ENCODE measurements at places on chromosomes 11 and 22. TPM values are rescaled to one million over a fixed set of nuclear protein-coding genes. Genes with fewer than 3 reads are reported as not detected.

The SDHD gene
- total RNA-seq: 111 TPM

DNA sequence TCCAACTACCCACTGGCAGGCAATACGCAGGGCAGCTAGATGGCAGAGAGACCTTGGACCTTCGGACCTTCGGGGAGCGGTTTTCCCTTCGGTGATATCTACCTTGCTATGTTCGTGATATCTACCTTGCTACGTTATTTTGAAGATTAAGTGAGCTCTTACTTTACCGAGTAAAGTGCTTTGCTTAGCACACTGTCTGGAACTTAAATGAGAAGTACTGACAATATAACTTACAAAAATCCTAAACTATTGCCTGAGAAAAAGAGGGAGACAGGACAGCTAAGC is 1.0 kb upstream of the PRDM10 start:
- H3K27ac ChIP-seq: peak overlapping the region; percentile 99
- H3K36me3 ChIP-seq: no peaks in the 10 kb centered on the region
- H3K4me1 ChIP-seq: no peaks in the 10 kb centered on the region
- peak overlapping the region; percentile 81 for H3K4me3 ChIP-seq

The MRGPRF gene
- 9.3 TPM for total RNA-seq

The NPAS4 gene
- total RNA-seq: 0.19 TPM

DNA sequence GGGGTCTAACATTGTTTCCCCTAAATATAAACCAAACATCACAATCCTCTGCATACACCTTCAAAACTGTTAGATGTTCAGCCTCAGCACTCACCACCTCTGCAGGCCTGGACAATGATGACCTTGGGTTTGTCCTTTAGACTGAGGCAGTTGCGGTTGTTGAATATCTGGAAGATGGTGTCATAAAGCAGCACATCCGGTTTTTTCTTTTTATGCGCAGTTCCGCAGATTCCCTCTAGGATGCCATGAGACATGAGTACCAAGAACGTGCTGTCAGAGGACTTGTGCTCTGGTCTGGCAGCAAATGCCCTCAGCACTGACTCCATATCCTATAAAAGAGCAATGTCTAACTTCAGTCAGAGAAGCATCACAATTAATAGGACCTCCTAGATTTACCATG is 22.8 kb downstream of the CASP5 start:
- H3K27ac ChIP-seq: no peak overlapping the region
- DNase-seq: no peak
- no peak overlapping the region for H3K4me3 ChIP-seq
- H3K4me1 ChIP-seq: no peaks in the 10 kb centered on the region

DNA sequence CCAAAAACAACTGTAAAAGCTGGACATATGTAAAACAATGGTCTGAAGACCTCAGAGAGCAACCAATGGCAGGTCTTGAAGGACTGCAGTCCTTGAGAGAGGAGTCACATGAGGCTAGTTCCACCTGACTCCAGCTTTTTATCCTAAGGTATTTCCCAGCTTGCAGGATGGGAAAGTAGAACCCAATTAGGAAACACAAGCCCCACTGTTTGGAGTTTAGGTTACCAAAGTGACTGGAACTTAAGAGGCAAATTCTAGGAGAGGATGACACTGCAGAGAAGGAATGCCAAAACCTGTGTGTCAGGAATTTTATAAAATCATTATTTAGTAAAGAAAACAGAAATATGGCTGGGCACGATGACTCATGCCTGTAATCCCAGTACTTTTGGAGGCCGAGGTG is 18.4 kb downstream of the OR2AT4 start:
- no peak for DNase-seq
- no peak overlapping the region for H3K4me3 ChIP-seq
- H3K4me1 ChIP-seq: no peaks in the 10 kb centered on the region
- H3K27me3 ChIP-seq: no peaks in the 10 kb centered on the region
- H3K36me3 ChIP-seq: no peaks in the 10 kb centered on the region

GRCh38 chr11:107268977-107269376 is 188.6 kb downstream of the CWF19L2 start:
- H3K27me3 ChIP-seq: no peaks in the 10 kb centered on the region
- H3K27ac ChIP-seq: no peak overlapping the region
- no peak overlapping the region for H3K4me3 ChIP-seq
- H3K4me1 ChIP-seq: no peaks in the 10 kb centered on the region
- no peaks in the 10 kb centered on the region for H3K36me3 ChIP-seq

The MAML2 gene
- 32.3 TPM for total RNA-seq

DNA sequence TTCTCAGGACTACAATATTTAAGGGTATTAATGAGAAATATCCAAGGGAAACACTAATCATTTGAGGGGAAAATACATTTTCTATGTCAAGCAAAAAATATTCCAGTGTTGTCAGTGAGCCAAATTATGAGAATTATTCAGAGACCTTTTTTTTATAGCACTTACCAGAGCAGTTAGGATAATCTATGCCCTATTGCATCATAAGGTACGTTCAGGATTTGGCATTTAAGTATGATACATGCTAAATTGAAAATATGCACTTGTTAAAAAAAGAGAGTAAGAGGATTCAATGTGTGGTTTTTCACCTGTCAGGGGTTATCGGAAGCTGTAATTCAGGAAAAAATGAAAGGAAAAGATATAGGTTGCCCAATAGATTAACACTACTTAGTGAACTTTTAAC is 17.2 kb upstream of the MPPED2 start:
- no peaks in the 10 kb centered on the region for H3K27me3 ChIP-seq
- no peak overlapping the region for H3K4me3 ChIP-seq
- no peaks in the 10 kb centered on the region for H3K36me3 ChIP-seq
- no peak overlapping the region for H3K27ac ChIP-seq

GRCh38 chr11:832529-833113 is at the start of gene CD151:
CD151 (plus strand) TSS chr11:832952; CDS start chr11:836070, 3,118 bp downstream.
- H3K27me3 ChIP-seq: no peaks in the 10 kb centered on the region
- peak; percentile 72 for DNase-seq
- peak within 1 kb of the TSS; percentile 93 for H3K27ac ChIP-seq
- H3K36me3 ChIP-seq: peaks cover 7% of the 10 kb centered on the region
- no peaks in the 10 kb centered on the region for H3K4me1 ChIP-seq

- DNase-seq: no peak
- H3K27me3 ChIP-seq: no peaks in the 10 kb centered on the region
- H3K36me3 ChIP-seq: peaks cover 9% of the 10 kb centered on the region
- H3K4me3 ChIP-seq: no peak overlapping the region
- H3K4me1 ChIP-seq: peaks cover 13% of the 10 kb centered on the region
- H3K27ac ChIP-seq: no peak overlapping the region
These were observed 4.9 kb downstream of the INPPL1 start for GRCh38 chr11:72229336-72229924.

Data from kidney (tissue), 22 donors.